Fibroblast of skin of scalp (primary cell): ENCODE measurements at places on chromosomes 12 and 14.

GRCh38 chr14:67240168-67240932 lies 885 bp upstream of the PALS1 start:
- peak; percentile 32 for DNase-seq

GRCh38 chr14:106507354-106507753 lies 981.0 kb downstream of the TMEM121 start:
- DNase-seq = no peak

GRCh38 chr12:75130811-75131210 lies 78.8 kb downstream of the KCNC2 start:
- peak; percentile 11 for DNase-seq

DNA sequence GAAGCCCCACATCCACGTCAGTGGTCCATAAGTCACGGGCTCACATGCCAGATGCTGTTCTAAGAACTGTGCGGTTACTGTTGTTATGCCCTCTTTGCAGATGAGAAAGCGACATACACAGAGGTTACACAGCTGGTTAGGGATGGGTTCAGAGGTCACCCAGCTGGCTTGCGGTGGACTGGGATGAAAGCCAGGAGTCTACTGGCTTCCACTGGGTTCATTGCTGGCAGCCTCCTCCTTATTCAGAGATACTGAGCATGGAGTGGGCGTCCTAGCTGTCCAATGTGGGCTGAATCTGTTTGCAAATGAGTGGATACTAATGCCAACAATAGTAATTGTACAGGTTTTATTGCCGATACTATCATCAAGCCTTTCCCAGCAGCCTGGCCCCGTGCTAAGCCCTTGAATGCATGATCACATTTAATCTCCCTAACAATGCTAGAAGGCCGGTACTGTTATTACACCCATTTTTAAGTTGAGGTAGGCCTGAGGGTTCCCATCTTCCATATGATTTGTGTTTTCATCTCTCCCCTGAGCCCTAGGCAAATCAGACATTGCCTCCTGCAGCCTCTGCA lies 129.1 kb downstream of the PLXNC1 start:
- DNase-seq = no peak

DNA sequence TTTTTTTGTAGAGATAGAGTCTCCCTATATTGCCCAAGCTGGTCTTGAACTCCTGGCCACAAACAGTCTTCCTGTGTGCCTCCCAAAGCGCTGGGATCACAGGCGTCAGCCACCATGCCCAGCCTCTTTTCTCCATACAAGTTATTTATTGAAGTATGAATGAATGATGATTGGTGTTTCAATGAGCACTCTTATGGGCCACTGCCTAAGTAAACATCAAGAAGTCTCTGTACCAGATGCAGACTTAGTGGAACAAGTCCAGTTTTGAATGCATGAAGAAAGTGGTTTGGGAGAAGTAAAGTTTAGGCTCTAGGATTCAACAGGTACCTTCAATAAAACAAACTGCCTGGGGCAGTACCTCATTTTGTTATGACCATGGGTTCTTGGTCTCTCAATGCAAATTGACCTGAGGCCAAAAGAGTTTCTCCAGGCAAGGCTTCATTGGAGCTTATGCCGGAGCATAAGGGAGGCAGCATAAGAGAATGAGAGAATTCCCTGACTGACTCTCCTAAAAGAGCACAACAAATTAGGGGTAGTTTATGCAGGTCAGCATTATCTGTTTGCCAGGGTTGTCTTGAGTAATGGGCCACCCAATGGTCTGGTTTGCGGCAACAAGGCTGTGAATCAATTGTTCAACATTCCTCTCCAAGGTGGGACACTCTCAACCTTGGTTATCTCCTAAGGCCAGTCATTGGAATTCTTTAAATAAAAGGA lies 1.1 kb upstream of the GMFB start:
- no peak for DNase-seq

GRCh38 chr14:53464376-53464775 lies 311.3 kb upstream of the DDHD1 start:
- no peak for DNase-seq

DNA sequence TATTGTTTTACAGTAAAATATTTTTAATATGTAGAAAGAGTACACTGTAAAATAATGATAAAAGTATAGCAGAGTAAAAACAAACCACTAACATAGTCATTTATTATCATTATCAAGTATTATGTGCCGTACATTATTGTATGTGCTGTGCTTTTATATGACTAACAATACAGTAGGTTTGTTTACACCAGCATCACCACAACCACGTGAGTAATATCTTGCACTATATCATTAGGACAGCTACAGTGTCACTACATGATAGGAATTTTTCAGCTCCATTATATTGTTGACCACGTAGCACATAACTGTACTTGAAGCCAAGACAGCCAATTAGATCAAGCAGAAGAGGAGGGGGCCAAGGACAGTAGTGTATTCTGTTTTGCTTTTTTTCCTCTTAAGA lies 415.4 kb downstream of the RAD51B start:
- DNase-seq = peak; percentile 51

DNA sequence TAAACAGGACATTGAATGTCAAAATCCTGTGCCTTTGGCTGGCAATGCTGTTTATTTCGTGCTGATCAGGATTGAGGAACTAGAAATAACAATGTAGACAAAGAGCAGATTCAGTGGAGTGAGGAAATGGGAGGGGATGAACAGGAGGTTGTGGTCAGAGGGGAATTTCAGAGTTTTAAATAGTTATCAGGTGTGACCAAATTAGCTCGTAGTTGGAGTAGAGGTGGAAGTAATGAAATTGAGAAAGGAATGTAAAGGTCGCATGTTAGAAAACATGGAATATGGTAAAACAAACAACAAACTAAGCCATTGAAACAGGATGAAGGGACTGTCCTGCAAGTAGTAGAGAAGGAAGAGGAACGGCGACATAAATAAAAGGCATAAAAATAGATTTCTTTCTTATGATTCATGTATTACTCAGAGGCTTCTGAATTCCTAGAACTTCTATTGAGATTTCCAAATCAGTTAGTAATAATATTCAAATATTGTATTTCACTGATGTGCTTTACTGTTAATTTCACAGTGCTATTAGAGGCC lies 9.5 kb upstream of the SAV1 start:
- DNase-seq = peak; percentile 66

GRCh38 chr12:76152181-76152807 lies 67.8 kb upstream of the NAP1L1 start:
- no peak for DNase-seq

DNA sequence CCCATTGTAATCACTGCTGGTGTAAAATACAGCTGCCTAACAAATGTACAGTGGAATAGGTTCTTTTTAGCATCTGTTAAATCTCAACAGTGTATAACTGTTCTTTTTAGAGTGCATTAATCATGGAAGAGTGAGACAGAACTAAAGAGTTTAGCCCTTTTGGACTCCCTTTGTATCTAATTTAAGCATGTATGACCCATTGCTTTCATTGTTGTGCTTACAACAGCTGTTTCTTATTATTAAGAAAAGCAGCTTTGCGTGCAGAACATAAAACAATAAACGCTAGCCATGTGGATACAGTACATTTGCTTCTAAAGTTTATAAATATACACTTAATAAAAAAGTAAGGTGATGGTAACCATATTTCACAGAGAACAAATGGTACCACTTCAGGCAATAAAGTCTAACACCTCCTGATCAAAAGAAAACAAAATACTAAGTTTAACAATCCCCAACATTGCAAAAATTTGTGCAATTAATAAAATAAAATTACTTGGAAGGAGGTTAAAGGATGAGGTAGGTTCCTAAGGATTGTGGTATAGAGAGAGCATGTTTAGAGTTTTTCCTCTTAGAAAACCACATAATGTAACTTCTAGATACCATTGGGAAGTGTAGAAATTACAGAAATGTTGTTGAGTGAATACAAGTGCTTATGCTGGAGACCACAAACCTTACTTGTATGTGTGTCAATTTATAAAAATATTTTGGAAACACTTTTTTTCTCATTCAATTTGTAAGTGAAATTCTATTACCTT lies 448.7 kb downstream of the SLC6A15 start:
- DNase-seq = peak; percentile 56

DNA sequence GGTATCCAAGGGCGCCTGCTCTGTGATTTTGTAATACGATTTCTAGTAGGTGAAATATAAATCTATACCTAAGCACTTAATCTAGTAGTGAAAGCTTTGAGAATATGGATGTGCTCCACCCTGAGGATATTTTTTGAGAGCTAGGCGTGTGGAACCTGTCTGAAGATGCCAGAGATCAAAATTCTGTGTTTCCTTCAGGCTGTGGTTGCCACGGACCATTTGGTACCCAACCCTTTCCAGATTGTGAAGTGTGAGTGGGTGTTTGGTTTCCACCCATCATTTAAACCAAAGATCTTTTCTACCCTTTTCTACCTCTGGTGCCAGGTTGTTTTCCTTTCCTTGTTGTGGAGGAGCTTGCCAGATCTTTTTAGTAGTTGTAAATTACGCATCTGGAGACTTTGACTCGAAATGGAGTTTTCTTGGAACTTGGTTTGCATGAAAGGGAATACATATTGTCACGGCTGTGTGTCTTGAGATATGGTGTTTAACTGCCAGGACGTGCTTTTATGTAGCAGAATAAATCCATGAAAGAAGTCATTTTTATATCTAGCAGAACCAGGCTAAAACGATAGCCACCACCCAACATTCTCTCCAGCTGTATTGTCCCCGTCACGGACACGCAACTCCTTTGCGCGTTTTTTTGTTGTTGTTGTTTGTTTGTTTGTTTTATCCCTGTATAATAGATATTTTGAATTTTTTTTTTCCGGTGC lies 2.2 kb downstream of the LRFN5 start:
- DNase-seq = no peak

- DNase-seq = no peak
Measured at GRCh38 chr14:45123271-45123670, 11.0 kb downstream of the FKBP3 start.

DNA sequence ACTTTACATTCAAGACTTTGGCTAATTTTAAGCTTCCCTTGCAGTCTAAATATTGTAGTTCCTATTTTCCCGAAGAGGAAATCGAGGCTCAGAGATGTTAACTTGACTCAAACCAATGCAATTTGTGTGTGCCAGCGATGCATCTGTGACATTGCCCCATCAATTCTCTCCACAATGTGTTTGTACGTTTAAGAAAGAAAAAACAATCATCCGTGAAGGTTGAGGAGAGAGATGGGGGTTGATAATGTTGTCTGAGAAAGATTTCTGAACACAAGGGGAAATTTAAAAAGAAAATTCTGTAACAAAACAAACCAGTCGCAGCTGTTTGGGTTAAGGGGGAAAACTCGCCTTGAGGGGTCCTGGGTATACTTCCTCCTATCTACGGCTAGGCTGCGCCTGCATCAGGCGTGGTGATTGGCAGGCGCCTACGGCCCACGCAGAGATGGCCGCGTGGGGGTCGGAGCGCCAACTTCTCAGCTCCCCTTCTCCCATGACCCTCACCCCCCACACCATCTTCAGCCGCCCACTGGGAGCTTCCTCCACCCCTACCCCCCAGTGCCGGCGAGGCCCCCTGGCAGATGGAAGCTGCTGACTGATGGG lies 12.3 kb downstream of the SIX1 start:
- no peak for DNase-seq

DNA sequence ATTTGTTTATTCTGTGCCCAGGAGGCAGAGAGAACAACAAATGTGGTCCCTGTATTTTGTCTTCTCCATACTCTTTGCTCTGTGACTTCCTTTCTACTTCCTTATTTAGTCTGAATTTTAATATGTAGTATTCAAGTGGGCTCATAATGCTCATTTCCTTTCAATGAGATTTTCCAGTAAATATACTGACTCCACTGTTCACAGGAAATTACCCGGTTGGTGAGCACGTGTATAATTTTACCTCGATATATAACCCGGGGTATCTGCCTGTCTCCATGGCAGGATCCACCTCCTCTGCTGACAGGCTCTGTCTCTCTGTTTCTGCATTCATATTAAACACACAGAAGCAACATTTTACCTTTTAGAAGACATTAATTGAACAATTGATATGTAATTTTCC lies 166.0 kb downstream of the SLC38A4 start:
- DNase-seq = no peak

GRCh38 chr14:63656194-63656593 lies 14.5 kb upstream of the WDR89 start:
- no peak for DNase-seq
